SIG-M5 (cell line): ENCODE measurements at places on chromosomes 7 and 10.

DNA sequence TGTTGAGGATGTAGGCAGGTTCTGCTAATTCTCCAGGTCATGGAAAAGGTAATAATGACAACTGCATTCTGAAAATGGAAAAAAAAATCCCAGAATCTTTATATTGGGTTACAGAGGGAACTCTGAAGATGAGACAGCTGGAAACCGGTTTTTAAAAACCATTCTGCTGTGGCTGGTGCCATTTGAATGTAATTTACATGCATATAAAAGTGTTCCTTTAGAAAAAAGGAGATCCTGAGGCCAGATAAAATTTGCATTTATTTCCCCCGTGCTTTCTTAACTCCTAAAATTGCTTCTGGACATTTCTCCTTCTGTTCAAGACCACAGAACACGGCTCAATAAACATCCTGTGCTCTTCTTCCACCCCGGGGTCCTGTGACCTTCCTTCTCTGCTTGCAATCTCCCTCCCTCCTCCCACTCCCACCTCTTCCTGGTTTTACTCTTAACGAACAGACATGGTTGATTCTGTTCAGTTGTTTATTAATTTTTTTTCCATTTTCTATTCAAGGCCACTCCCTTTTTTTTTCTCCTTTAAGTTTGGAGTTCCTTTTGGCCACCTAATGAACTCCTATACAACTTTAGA, 41.6 kb downstream of the SH2D4B start:
- no peak for DNase-seq

DNA sequence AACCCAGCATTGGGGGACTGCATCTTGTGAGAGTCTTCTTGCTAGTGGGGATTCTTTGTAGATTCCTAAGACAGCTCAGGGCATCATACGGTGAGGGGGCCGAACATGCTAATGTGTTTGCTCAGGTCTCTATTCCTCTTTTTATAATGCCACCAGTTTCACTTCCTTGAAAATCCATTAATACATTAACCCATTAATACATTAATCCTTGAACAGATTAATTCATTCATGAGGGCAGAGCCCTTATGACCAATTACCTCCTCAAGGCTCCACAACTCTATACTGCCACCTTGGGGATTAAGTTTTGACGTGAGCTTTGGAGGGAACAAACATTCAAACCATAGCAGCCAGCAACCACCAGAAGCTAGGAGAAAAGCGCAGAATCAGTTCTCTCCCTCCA, 67.2 kb upstream of the POT1 start:
- DNase-seq, result no peak

DNA sequence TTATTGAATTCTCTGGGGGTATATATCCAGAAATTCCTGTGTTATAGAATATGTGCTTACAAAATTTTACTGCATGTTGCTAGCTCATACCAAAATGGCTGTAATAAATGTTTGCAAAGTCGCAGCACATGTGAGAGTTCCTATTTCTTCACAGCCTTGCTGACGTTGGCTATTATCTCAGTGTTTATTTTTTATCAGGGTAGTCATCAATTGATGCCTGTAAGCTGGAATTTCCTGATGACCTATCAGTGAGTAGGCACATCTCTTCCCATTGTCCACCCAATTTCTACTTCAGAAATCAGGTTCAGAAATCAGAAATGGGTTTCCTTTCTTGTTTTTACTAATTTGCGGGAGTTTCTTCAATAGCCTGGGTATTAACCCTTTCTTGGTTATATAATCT, 268.1 kb upstream of the FZD8 start:
- no peak for DNase-seq

DNA sequence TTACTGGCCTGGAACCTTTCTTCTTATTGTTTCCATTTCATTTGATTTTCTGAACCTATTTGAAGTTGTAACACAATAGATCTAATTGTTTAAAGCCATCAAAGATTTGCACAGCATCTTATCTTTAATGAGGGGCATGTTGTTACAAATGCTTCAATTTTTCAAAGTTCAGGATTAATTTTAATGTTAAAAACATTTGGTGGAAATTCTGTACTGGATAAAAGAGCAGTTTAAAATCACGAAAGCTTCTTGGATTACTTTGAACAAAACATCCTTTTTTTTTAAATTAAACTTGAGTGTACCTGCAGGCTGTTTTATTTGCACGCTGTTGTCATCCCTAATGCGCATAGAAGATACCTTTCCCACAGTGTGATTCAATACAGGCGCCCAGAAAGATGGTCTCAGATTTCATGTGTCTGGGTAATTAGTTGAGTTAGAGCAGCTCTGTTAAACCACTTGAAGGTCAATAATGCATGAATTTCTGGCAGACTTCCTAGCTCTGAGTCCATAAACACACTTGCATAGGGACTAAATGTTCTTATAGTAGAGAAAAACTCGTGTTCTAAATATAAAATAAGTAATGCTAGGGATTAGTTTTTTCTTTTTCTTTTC, 29.3 kb upstream of the DDX50 start:
- no peak for DNase-seq

- no peak for DNase-seq
Observed at GRCh38 chr10:3648170-3648569, 136.8 kb downstream of the KLF6 start.

GRCh38 chr7:157267516-157267915, 69.3 kb upstream of the DNAJB6 start:
- DNase-seq, result no peak
